ENCODE measurements at places on chromosomes 16 and 17.

GRCh38 chr16:2358811-2359210 lies 18.3 kb upstream of the ABCA3 start:
- H3K36me3 ChIP-seq: no peaks in the 10 kb centered on the region
- no peak overlapping the region for H3K27ac ChIP-seq
- H3K4me1 ChIP-seq: no peaks in the 10 kb centered on the region
- H3K27me3 ChIP-seq: peaks cover 22% of the 10 kb centered on the region
- H3K4me3 ChIP-seq: no peak overlapping the region

GRCh38 chr16:7150230-7150629 lies 182.4 kb upstream of the RBFOX1 start:
- DNase-seq: no peak
- no peaks in the 10 kb centered on the region for H3K4me1 ChIP-seq
- H3K36me3 ChIP-seq: no peaks in the 10 kb centered on the region

GRCh38 chr17:29237476-29238132 lies 9.1 kb upstream of the CRYBA1 start:
- H3K27me3 ChIP-seq: no peaks in the 10 kb centered on the region
- no peaks in the 10 kb centered on the region for H3K36me3 ChIP-seq
- no peak overlapping the region for H3K27ac ChIP-seq
- no peak overlapping the region for H3K4me3 ChIP-seq
- no peak for DNase-seq
- H3K4me1 ChIP-seq: peaks cover 13% of the 10 kb centered on the region

- H3K4me1 ChIP-seq: peaks cover 9% of the 10 kb centered on the region
- no peak overlapping the region for H3K4me3 ChIP-seq
- H3K27me3 ChIP-seq: no peaks in the 10 kb centered on the region
Measured at GRCh38 chr17:71976011-71976649, 144.7 kb upstream of the SOX9 start.

DNA sequence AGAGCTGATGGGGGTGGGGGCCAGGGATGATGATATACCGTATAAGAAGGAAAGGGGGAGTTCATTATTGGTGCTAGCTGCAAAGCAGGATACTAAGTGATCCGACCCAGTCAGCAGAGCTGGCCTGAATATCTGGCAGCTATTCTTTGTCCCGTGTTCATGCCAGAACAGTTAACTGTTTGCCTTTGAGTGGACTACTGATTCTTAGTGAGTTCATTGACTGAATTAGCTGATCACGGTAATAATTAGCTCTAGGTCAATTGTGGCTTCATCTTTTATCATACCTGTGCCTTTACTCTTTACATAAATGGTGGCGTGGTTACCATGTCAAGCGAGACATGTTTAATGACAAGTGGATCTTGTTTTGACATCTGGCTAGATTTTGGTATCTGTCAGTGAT lies 5.3 kb downstream of the KPNB1 start:
- no peak for DNase-seq
- peaks cover 7% of the 10 kb centered on the region for H3K4me1 ChIP-seq
- no peak overlapping the region for H3K27ac ChIP-seq
- H3K36me3 ChIP-seq: peaks cover 46% of the 10 kb centered on the region

GRCh38 chr17:42274812-42275526 lies 1.2 kb downstream of the STAT5B start:
- peak overlapping the region; percentile 97 for H3K4me3 ChIP-seq
- H3K27ac ChIP-seq: peak overlapping the region; percentile 66
- DNase-seq: no peak
- no peaks in the 10 kb centered on the region for H3K27me3 ChIP-seq
- peaks cover 17% of the 10 kb centered on the region for H3K4me1 ChIP-seq

DNA sequence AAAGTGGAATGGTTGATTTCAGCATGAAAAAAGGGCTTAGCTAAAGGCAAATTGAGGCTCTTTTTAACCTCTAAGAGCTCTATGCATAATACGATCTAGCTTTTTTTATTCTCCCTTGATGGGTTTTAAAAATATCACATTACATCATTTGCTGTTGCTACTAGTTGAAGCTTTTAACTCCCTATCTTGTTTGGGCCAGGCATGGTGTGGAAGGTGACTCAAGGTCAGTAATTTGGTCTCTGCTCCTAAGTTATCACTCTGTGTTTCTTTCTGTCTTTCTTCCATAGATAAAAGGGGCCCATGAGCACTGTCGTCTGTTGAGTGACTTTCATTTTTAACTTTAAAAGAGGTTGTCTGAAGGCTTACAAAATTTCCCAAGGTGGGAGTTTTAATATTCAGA lies 58.1 kb upstream of the GOT2 start:
- H3K36me3 ChIP-seq: no peaks in the 10 kb centered on the region
- no peak overlapping the region for H3K4me3 ChIP-seq
- no peaks in the 10 kb centered on the region for H3K27me3 ChIP-seq

- no peak for DNase-seq
- no peak overlapping the region for H3K4me3 ChIP-seq
- no peak overlapping the region for H3K27ac ChIP-seq
- H3K36me3 ChIP-seq: peaks cover 52% of the 10 kb centered on the region
- no peaks in the 10 kb centered on the region for H3K27me3 ChIP-seq
Measured at GRCh38 chr16:49822649-49823370, 33.1 kb downstream of the ZNF423 start.

- DNase-seq: no peak
- no peak overlapping the region for H3K27ac ChIP-seq
- peaks cover 79% of the 10 kb centered on the region for H3K36me3 ChIP-seq
Measured at GRCh38 chr16:67200491-67200890, 1.6 kb downstream of the ELMO3 start.

DNA sequence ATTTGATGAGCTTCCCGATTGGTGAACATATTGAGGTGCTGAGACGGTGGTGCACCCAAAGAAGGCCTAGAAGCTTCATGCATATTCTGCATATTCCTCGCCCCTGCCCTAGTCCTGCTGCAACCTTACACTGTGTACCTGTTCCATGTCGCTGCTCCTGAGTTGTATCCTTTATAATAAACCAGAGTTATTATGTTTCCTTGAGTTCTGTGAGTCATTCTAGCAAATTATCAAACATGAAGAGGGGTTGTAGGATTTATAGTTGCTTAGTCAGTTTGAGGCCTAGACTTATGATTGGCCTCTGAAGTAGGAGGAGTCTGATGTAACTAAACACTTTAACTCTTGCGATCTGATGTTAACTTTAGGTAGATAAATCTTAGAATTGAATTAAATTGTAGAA lies 436.8 kb downstream of the CA10 start:
- H3K27me3 ChIP-seq: no peaks in the 10 kb centered on the region
- H3K36me3 ChIP-seq: no peaks in the 10 kb centered on the region
- DNase-seq: no peak
- H3K4me3 ChIP-seq: no peak overlapping the region
- no peak overlapping the region for H3K27ac ChIP-seq

DNA sequence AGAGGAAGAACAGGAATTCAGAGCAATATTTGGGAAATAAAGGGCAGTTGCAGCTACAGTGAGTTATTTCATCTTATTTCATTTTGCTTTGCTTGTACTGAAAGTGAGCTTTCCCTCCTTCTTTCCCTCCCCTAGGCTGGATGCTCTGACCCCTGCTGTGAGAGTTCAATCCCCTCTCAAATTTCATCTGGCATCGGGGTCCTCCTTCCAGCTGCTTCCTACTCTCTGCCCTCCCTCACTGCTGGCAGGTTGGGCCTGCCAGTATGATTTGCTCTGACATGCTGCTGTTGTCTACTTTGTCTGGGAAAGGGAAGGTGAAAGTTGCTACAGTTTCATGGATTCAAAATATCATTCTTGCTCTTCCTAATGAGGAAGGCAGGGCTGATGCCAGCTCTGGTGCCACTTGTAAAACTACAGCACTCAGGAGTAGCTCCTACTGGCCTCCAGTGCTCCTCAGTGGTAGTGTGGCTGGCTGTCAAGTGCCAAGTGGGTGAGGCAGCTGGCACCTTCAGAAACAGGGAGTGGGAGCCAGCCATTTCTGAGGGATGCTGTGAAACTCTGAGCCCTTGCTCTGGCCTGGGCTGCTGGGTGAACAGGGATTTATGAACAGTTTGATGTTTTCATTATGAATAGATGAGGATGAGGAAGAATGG lies 408.6 kb downstream of the HAPSTR1 start:
- H3K27me3 ChIP-seq: no peaks in the 10 kb centered on the region
- DNase-seq: peak; percentile 41
- no peaks in the 10 kb centered on the region for H3K4me1 ChIP-seq
- H3K36me3 ChIP-seq: no peaks in the 10 kb centered on the region
- no peak overlapping the region for H3K4me3 ChIP-seq
- peak overlapping the region; percentile 10 for H3K27ac ChIP-seq

- no peak overlapping the region for H3K27ac ChIP-seq
- peaks cover 46% of the 10 kb centered on the region for H3K27me3 ChIP-seq
Measured at GRCh38 chr17:42291129-42291528, 2.8 kb downstream of the STAT5A start.

GRCh38 chr17:28334666-28335200 lies 539 bp downstream of the IFT20 start:
- H3K27ac ChIP-seq: no peak overlapping the region
- H3K4me3 ChIP-seq: peak overlapping the region; percentile 75
- H3K4me1 ChIP-seq: peaks cover 8% of the 10 kb centered on the region
- peaks cover 28% of the 10 kb centered on the region for H3K36me3 ChIP-seq
- DNase-seq: no peak

DNA sequence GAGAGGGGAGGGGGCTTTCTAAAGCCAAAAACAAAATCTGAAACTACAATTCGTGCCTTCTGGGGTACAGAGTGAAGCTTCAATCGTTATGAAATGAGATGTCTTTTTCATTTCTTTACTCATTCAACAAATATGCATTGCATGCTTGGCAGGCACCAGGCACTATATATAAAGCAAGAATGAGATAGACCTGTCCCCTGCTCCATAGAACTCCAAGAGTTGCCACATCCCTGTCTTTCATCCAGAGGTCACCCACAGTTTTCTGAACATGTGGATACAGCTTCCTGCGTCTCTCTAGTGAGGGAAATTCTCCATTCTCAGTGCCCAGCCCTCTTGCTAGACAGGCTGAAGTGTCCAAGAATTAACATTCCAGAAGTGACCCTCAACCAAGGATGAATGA lies 343.2 kb upstream of the MAF start:
- no peaks in the 10 kb centered on the region for H3K36me3 ChIP-seq
- no peaks in the 10 kb centered on the region for H3K4me1 ChIP-seq
- DNase-seq: no peak
- H3K27ac ChIP-seq: no peak overlapping the region
- no peak overlapping the region for H3K4me3 ChIP-seq

- H3K4me1 ChIP-seq: peaks cover 32% of the 10 kb centered on the region
- H3K27me3 ChIP-seq: no peaks in the 10 kb centered on the region
- no peak for DNase-seq
Measured at GRCh38 chr17:77320044-77320440, 179.3 kb downstream of the SEC14L1 start.

DNA sequence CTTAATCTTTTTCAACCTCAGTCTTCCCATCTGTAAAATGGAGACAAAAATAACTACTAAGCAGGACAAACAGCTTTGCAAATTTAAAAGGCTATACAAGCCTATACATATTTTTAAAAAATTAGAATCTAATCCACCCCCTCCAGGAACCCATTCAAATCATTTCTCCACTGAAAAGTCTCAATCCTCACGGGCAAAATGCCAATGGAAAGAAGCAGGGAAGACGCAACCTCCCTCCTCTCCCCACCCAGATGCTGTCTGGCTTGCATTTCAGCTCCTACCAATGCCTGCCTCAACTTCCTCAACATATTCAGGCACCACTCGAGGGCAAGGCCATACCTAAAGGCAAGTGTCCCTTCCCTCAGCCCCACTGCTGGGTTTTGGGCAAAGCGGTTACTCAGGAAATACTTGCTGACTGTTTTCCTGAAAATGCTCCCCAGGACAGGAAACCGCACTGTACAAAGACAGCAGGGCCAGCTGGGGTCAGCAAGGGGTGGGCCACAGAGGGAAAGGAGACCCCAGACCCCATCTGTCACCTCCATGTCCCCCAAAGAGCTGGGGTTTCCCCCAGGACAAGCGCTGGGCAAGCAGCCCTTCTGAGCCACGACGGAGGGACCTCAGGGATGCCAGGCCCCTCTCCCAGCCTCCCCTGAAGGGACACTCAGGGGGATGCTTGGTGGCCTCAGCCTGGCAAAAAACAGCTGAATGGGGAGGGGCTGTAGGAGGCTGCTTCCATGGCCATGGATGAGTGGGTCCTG lies 47.7 kb upstream of the DOC2B start:
- no peak for DNase-seq
- H3K36me3 ChIP-seq: no peaks in the 10 kb centered on the region
- H3K27ac ChIP-seq: no peak overlapping the region

DNA sequence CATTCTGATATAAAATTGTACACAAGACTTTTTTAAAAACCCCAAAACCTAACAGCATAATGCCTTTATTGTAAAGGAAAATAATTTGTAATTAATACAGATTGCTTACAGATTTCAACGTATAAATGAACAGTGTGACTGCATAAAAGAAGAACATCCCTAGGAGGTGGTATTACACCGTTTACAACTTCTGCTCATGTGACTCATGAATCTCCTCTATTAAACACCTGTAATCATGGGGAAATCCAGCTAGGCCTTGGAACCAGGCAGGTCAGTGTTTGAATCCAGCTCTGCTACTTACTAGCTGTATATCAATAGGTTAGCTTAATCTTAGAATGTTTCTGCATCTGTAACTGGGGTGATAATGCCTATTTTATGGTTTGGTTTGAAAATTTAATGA lies 15.2 kb downstream of the RABEP1 start:
- no peak overlapping the region for H3K4me3 ChIP-seq
- no peaks in the 10 kb centered on the region for H3K4me1 ChIP-seq
- DNase-seq: no peak

DNA sequence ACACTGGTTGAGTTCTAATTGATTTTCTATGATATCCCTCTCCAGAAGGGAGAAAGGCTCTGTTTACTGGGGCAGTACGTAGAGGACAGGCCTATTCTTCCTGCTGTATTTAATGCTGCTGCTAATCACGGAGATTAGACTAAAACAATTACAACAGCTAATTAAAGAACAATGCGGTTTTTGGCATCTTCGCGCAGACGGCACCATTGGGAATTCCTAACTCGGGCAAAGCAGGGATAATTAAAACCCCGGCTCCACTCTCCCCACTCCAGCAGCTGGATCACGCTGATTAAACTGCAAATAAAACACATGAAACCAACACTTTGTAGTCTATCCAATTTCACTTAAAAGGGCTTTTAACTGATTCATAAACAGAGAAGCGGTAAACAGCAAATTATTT lies 147.6 kb downstream of the XYLT1 start:
- no peak overlapping the region for H3K27ac ChIP-seq
- no peaks in the 10 kb centered on the region for H3K4me1 ChIP-seq
- no peak for DNase-seq

DNA sequence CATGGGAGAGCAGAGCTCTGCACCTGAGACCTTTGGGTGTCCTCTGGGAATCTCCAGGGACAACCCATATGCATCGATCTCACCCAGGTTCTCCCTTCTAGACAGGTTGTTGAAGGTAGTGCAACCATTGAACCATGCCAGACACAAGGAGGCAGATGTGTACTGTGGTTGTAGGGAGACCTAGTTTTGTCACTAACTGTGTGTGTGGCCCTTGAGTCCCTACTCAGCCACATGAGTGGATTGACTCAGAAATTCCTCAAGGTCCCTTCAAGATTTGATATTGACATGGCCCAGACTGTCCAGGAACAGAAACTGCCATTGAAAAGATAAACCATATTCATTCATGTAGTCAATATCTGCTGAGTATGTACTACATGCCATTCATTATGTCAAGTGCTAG lies 396.4 kb upstream of the CCL2 start:
- no peaks in the 10 kb centered on the region for H3K36me3 ChIP-seq
- no peak overlapping the region for H3K4me3 ChIP-seq
- no peak for DNase-seq
- H3K27me3 ChIP-seq: no peaks in the 10 kb centered on the region
- H3K27ac ChIP-seq: no peak overlapping the region

GRCh38 chr17:80005360-80006338 lies 30.0 kb downstream of the TBC1D16 start:
- H3K27ac ChIP-seq: no peak overlapping the region
- DNase-seq: peak; percentile 56
- H3K27me3 ChIP-seq: no peaks in the 10 kb centered on the region
- no peaks in the 10 kb centered on the region for H3K4me1 ChIP-seq
- H3K36me3 ChIP-seq: peaks cover 85% of the 10 kb centered on the region
- no peak overlapping the region for H3K4me3 ChIP-seq
